ENCODE measurements at places on chromosomes 1 and 21.

GRCh38 chr1:119219711-119220110, 79.3 kb upstream of the WARS2 start:
- DNase-seq = no peak

DNA sequence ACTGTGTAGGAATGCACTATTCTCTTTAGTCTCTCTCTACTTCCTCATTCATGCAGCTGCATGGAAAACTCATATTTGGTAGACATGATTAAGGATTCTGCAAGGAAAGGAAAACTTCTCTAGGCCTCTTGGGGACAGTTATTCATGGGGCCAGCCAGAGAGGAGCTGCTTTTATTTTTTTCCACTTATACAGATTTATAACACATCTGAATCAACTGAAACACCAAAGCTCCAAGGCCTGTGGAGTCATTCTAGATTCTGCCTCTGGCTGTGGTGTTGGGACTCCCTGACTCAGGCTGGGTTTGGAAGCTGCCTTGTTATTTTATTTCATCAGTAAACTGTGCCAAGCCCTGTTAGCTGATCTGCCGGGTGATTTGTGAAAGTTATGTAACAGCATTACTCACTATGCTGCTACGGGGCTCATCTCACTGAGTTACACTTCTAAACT, 83.9 kb upstream of the EDEM3 start:
- peak; percentile 94 for DNase-seq

GRCh38 chr21:29320031-29320430, 21.3 kb downstream of the BACH1 start:
- DNase-seq = no peak

DNA sequence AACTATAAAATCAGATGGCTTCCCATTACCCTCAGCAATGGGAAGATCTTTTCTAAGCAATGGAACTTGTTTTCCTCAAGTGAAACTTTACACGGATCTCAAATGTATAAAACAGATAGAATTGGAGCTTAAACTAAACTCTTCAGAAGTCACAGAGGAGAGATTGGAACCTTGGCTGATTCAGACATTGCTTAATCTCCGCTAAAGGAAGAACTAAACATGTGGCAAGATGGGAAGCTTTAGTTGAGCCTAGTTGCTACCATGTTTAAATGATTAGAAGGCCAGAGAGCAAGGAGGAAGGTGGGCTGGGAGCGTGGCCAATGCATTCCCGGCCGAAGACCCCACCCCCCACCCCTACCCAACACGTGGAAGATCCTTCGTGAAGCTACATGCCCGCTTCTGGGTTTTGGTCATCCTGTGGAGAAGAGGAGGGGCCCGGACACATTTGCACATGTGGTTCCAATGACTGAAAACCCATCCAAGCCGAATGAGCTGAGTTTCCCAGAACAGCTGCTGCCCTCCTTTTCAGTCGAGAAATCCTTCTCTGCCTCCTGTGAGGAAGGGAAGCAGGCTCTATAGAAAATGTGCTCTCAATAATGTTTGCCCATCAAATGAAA, 164.3 kb downstream of the MIS18A start:
- DNase-seq = no peak

- DNase-seq = no peak
Measured at GRCh38 chr1:201508809-201509208, 1.9 kb upstream of the CSRP1 start.

DNA sequence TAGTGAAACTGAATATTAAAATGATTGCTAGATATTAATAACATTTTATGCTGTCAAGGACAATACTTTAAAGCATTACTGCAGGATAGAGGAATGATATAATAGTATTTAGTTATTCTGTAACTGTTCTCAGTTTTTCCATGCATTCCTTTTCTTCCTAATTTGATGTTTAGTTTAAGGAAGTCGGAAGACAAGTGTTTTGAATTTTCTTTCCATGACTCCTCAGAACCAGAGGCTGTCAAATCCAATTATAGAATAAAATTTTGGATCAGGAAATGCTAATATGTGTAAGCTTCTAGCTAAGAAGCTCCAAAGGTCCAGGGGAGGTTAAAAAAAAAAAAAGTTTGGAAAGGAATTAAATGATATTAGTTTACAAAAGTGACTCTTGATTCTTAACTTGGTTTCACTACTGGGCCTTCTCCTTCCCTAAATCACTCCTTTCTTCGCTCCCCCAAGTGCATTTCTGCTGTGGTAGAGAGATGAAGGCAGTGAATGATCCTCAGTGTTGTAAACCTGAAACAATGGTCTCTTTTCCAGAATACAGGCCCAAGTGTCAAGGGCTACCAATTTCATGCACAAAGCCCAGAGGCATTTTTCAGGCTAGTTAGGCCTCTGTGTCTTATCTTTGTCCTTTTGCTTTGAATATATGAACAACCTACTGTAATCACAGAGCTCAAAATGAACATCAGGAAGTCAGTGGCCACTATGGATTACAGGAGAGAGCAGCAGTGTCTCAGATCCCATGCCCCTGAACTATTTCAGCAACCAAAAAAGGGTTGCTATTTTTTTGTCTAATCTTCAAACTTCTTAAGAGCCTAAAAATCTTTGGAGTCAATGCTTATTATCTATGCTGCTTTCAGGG, 6.2 kb downstream of the ADSS2 start:
- DNase-seq = no peak

- DNase-seq = peak; percentile 99
Measured at GRCh38 chr1:244214009-244214967, 163.2 kb downstream of the ZBTB18 start.

GRCh38 chr1:14003552-14003951, 303.6 kb downstream of the PRDM2 start:
- DNase-seq = no peak

- no peak for DNase-seq
Measured at GRCh38 chr1:94926126-94926914, 590 bp downstream of the CNN3 start.

GRCh38 chr1:156750711-156751450, 594 bp downstream of the HDGF start:
- DNase-seq = no peak

DNA sequence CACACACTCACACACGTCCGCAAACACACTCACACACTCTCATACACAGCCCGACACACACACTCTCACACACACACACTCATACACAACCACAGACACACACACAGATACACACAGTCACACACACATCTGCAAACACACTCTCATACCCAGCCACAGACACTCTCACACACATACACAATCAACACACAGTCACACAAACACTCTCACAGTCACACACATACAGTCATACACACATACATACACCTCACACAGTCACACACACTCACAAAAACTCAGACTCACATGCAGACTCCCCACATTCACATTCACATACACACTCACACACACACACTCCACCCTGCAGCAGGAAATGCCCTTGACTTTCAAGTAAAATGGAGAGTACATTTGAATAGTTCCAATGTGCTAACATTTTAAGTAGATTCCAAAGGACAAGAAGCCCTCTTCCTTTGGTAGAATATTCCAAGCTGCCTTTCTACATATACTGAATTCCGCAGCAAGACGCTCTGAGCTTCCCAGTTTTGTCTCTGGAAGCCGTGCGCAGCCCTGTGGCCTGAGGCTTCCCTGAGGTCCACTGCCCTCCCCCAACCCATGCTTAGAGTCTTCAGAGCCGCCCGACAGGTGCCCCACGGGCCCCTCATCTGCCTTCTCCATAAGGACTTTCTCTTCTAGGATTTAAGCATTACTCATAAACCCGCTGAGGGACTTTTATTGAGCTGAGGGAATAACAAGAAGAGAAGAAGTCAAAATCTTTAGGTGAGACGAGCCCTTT, 9.7 kb downstream of the BATF3 start:
- no peak for DNase-seq

GRCh38 chr1:2049225-2049717, 940 bp upstream of the PRKCZ start:
- DNase-seq = peak; percentile 29

GRCh38 chr1:92563457-92564216, 76.9 kb upstream of the GFI1 start:
- DNase-seq = no peak

GRCh38 chr1:119227456-119227855, 87.0 kb upstream of the WARS2 start:
- DNase-seq = no peak

GRCh38 chr21:14750041-14750440, 203.9 kb upstream of the SAMSN1 start:
- no peak for DNase-seq

DNA sequence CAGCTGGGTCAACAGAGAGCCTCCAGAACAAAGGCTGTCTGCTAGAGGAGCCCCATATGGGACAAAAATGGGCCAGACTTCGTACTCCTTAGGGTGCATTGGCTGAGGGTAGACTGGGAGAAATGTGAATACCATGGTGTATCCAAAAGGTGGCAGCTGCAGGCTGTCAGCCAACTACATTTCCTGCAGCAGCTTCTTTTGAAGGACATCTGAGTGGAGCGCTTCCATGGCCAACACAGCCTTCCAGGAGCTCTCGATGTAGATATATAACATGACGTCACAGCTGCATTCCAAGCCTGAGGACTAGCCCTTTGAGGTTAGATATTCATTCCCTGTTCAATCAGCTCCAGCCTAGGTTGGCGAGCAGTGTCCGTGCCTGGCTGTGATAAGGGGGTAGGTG, 107.7 kb downstream of the MAB21L3 start:
- no peak for DNase-seq

GRCh38 chr1:98066911-98067310, 146.1 kb upstream of the DPYD start:
- no peak for DNase-seq

DNA sequence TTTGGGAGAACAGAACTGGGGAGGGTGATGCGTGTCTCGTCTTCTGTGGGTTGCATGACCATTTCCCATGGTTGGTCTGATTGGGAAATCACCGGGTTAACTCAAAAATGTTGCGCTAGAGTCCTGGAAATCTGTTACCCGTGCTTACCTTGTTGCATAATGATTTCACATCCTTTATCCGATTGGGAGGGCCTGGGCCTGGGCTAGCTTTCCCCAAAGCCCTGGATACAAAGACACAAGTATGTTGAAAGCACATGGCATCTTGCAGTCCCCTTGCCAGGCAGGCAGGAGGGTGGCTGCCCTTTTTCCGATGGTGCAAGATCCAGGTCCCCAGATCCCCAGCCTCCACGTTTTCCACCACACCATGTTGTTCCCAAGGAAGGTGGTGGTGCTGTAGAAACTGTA, 582 bp downstream of the TRPM2 start:
- DNase-seq = no peak

DNA sequence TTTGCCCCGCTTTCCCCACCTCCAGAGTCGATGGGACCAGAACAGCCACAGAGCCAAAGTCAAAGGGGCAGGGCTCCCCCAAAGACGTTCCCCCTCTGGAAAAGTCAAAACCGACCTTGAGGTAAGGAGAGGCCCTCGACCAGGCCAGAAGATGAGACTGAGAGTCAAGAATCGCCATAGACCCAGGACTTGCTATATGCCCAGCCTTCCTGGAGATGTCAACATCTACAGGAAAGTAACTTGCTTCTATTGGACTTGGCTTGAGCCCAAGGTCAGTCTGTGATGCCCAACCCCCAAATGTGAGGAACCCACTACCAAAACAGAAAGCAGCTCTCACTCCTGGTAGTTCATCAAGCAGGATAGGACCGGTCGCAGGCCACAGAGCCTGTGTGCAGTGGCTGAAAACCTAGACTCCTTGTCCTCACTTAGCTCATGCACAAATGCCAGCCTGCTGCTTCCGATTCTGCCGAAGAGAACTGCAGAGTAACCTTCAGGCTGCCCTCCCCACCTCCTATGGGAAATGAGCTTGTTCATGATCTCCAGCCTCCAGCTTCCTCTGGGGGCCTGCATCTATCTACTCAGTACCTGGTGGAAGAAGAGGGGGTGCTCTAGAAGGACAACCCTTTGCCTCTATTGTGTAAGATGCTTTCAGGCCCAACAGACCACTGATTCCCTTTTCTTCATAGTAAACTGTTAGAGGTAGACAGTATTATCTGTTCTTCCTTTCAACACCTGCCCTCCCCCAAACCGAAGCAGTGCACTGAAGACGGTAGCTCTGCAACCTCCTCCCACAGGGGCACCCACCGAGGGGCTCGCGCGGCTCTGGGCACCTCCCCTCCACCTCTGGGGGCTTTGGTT, 1.4 kb downstream of the ACOT7 start:
- DNase-seq = peak; percentile 36

- DNase-seq = peak; percentile 48
Measured at GRCh38 chr1:234851450-234852438, 241.8 kb upstream of the IRF2BP2 start.

DNA sequence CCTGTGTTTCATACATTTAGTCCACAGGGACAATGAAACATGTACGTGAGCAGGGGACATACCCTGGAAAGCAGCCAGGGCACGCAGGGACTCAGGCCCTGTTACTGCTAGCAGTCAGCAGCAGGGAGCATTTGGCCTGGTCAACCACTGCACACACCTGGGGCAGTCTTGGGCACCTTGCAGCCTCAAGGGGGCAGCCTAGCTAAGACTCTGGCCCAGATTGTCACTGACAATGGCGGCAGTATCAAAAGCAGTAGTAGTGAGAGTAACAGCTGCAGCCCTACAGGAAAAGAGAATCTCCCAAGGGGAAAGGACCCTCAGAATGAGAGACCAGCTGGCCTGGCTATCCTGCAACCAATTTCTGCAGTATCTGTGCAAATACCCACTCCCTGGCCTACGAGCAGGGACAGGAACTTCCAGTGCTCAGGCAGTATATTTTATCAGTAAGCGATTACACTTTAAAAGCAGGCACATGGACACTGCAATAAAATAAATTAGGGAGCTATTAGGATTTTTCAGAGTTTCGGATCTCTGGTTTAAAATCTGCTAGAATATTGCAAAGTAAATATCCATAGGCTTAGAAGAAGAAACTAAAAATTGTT, 475.6 kb downstream of the LTN1 start:
- peak; percentile 60 for DNase-seq

GRCh38 chr1:78291418-78291817, 199.4 kb upstream of the PTGFR start:
- no peak for DNase-seq

GRCh38 chr1:199590708-199591107, 436.8 kb upstream of the NR5A2 start:
- no peak for DNase-seq

DNA sequence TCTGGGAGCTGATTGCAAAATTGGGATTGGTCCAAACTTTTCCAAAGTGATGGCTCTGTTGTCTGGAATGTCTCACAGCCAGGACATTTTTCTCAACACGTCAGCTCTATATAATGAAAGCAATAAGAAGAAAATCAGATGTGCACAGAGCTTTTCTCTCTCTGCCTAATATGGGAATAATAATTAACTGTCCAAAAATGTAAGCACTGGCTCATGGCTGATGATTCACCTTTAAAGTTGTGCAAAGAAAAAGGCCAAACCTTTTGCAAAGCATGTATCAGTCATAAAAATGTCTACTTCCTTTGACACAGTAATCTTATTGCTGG, 30.4 kb downstream of the ZNF281 start:
- DNase-seq = peak; percentile 93

DNA sequence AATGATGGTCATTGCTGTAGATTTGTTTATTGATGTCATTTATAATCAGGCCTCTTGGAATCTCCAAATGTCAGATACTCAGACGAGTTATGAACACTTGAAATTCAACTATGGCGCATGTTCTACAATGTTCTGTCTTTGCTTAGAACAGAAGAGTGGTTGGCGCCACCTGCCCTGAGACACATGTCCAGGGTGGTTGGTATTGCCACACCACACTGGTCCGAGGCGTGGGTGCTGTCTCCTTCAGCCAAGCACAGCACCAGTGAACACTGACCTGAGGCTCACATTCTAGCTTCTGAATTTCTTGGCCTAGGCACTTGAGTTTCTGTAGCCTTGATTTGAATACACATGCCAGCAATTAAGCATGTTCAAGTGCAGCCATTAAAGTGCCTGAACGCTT, 10.1 kb upstream of the BMP8A start:
- no peak for DNase-seq

GRCh38 chr1:3550511-3551289, 60.6 kb downstream of the MEGF6 start:
- DNase-seq = no peak

GRCh38 chr21:25513810-25514209, 93.5 kb downstream of the MRPL39 start:
- no peak for DNase-seq

Measured in renal cortical epithelial cell (primary cell).